Esophagus squamous epithelium (tissue), 5 donors: ENCODE measurements at places on chromosomes 7 and 10.

DNA sequence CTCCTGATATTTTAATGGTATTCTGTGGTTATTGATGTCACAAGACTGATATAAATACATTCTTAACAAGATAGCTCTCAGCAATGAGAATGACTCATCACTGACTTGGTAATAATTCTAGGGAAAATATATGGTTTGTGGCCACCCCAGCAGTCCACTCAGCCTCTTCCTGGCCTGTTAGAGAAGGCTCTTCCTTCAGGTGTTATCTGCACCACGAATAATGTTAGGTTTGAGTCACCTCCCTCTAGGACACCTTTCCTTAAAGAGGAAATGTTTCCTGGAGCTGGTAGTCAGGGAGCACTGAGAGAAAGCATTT is 163.3 kb downstream of the SVIL start:
- DNase-seq = no peak

DNA sequence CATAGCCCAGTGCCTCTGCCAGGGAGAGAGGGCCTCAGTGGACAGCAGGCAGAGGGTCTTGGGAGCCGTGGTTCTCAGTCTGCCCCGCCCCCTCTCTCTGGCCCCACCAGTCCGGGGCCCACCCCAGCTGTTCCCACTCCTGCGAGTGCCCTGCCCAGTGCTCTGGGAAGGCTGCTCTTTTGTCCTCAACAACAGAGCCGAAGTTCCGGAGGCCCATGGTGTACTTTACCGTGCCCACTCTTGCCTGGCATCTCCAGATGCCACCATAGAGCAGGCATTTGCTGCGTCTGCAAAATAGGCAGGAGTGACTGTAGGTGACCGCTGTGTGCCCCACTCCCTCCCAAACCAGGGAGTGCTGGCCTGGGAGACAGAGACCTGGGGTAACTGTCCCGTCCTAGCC is 29.3 kb upstream of the PCBD1 start:
- DNase-seq = no peak

DNA sequence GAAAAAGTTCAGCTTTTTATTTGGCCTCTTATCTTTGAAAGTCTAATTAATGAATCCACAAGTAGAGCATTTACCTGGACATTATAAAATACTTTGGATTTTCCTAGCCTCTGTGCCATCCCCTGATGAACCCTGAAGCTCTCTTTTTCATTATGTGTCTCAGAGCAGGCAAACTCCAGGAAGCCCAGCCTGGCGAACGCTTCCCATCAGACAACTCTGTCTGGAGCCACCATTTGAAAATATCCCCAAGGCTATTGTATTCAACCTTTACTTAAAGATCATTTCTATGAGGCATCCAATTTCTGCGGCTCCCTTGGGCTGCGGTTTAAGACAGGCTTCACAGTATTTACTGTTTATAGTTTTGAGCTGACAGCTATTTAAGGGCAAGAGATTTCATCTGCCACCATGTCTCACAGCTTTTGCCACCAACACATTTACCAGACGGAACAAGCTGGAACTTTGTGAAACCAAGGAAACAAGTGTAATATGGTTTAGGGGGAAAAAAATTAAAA is 257.2 kb upstream of the GLI3 start:
- DNase-seq = no peak

DNA sequence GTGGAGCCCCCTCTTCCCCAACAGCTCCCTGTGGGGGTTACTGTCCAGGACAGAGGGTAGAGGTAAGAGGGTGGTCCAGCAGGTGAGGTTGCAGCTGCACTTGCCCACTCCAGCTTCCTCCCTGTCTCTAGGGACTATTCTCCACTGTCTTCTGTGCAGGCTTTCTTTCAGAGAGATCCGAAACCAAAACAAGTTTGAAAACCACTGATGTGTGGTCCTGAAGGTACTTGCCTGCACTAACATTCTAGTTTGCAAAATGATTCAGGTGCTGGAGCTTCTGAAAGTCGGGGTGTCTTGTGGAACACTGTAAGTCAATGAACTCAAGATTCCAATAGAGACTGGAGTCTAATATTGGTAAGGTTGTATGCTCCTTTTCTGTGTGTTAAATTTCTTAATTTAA is 63.1 kb downstream of the BLNK start:
- no peak for DNase-seq

GRCh38 chr7:133827707-133828623 is 299.2 kb upstream of the LRGUK start:
- no peak for DNase-seq

- no peak for DNase-seq
These were observed 89.6 kb downstream of the CABCOCO1 start for GRCh38 chr10:61752111-61753011.

- DNase-seq = no peak
These were observed 61.1 kb upstream of the PCGF5 start for GRCh38 chr10:91159254-91159783.

- DNase-seq = no peak
These were observed 121.7 kb downstream of the MDFIC start for GRCh38 chr7:115043605-115044004.

DNA sequence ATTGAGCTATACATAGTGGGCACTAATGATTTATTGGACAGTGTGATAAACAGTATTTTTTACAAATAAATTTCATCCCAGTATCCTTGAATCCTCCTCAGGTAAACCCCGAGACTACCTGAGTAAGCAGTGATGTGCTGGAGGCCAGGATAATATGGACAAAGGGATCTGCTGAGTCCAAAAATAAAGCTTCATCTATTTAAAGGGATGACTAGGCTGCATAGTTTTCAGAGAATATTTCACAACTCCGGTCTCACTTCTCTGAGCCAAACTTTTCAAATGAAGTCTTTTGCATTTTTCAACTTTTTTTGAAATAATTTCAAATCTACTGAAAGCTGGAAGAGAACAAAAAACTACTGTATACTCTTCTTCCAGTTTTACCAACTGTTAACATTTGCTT is 2.5 kb downstream of the ACTR3B start:
- DNase-seq = no peak

GRCh38 chr10:99529591-99530107 is 3.1 kb upstream of the NKX2-3 start:
- DNase-seq = no peak

- DNase-seq = no peak
These were observed 139.7 kb downstream of the ATE1 start for GRCh38 chr10:121788115-121788514.
